ENCODE measurements at places on chromosomes 11 and 22. TPM values are rescaled to one million over a fixed set of nuclear protein-coding genes. Genes with fewer than 3 reads are reported as not detected.

Gene OR8G1
- total RNA-seq = not detected

Gene MMP8
- 2.3 TPM for total RNA-seq

Gene CERK
- 27.3 TPM for total RNA-seq

Gene CCND1
- 192 TPM for total RNA-seq

Gene RIMBP3B
- not detected for total RNA-seq

Gene PTPMT1
- total RNA-seq = 31.3 TPM

Gene WT1
- total RNA-seq = 0.98 TPM

Gene OR6T1
- total RNA-seq = not detected

Gene SAA1
- 11.6 TPM for total RNA-seq

Gene TTLL1
- total RNA-seq = 9.1 TPM

Gene NUP160
- 48.0 TPM for total RNA-seq

Gene KCNA4
- 0.36 TPM for total RNA-seq

Gene CABP4
- total RNA-seq = 2.5 TPM

Gene MUC5B
- 0.71 TPM for total RNA-seq

Gene CD3D
- total RNA-seq = 3.8 TPM

Gene OAF
- 183 TPM for total RNA-seq

Gene MAJIN
- not detected for total RNA-seq

Gene TST
- total RNA-seq = 20.6 TPM

Gene RTN4R
- total RNA-seq = 4.4 TPM

Gene RTN3
- 101 TPM for total RNA-seq

Gene PEX26
- total RNA-seq = 25.9 TPM

Gene EHF
- 0.18 TPM for total RNA-seq

Gene YWHAH
- total RNA-seq = 150 TPM

Gene UCP3
- 2.6 TPM for total RNA-seq

Gene OR51I1
- not detected for total RNA-seq

Gene FXYD2
- 6.6 TPM for total RNA-seq

Gene MAPK8IP1
- 285 TPM for total RNA-seq

Gene OR10G7
- total RNA-seq = not detected

Gene OR5A1
- not detected for total RNA-seq

Gene OR10D3
- total RNA-seq = not detected

Gene POU2AF2
- total RNA-seq = 0.80 TPM

Gene TNNI2
- not detected for total RNA-seq

Gene RIBC2
- total RNA-seq = 0.22 TPM

Gene OR8A1
- not detected for total RNA-seq

Gene APLNR
- 12.7 TPM for total RNA-seq

Gene DRD4
- 4.1 TPM for total RNA-seq

Gene POU2AF3
- total RNA-seq = 3.1 TPM

Gene TMEM191B
- total RNA-seq = 0.80 TPM

Gene BSX
- total RNA-seq = not detected

Gene NCR3LG1
- total RNA-seq = 2.1 TPM

Gene MEI1
- 2.9 TPM for total RNA-seq

Gene FAM89B
- total RNA-seq = 44.1 TPM

Gene ALDH3B1
- 46.7 TPM for total RNA-seq

Gene OR52N4
- 0.85 TPM for total RNA-seq

Gene KRTAP5-7
- total RNA-seq = 0.58 TPM

Gene OR51B4
- 0.40 TPM for total RNA-seq

Gene DUSP8
- total RNA-seq = 8.9 TPM

Gene LMNTD2
- 1.3 TPM for total RNA-seq

Measured in sciatic nerve (tissue), 2 donors.